ENCODE measurements at places on chromosomes 4 and X.

GRCh38 chr4:167234316-167234881 is at the start of gene SPOCK3:
TSS of gene SPOCK3 (minus strand) at chr4:167234494.
- DNase-seq: no peak

DNA sequence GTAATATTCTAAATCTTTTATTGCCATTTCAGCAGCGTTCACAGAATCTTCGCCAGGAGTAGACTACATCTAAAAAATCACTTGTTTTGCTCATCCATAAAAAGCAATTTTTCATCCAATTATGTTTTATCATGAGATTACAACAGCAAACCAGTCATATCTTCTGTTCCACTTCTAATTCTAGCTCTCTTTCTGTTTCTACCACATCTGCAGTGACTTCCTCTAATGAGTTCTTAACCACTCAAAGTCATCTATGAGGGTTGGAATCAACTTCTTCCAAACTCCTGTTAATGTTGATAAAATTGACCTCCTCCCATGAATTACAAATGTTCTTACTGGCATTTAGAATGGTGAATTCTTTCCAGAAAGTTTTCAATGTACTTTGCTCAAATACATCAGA is 174.4 kb upstream of the BRWD3 start:
- no peak for DNase-seq

GRCh38 chr4:149158817-149159216 is 656.8 kb downstream of the IQCM start:
- DNase-seq: no peak

GRCh38 chr4:13918991-13919441 is 291.5 kb upstream of the BOD1L1 start:
- no peak for DNase-seq

- DNase-seq: no peak
Measured at GRCh38 chr4:6283282-6283681, 13.6 kb downstream of the WFS1 start.

GRCh38 chrX:120718969-120719368 is 89.1 kb upstream of the C1GALT1C1 start:
- no peak for DNase-seq

DNA sequence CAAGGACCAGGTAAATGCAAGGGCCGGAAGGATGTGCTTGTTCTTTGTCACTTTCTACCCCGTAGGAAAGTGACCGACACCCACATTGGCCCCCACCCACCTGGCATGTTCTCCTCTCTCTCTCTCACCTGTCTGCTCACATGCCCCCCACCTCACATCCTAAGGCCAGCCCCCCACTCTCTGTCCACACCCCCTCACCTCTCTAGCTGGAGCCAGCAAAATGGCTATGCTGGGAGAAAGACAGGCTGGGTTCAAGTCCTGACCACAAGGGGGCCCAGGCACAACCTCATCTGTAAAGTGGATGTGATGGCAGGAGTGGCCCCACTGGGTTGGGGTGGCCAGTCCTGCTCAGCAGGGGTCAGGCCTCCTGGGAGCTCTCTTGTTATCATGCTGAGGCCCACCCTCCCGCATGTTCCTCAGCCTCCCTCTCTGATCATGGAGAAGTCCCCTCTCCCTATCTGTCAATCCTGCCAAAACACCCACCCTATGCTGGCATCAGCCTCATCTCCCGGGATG is 1.7 kb upstream of the PPP2R2C start:
- no peak for DNase-seq

DNA sequence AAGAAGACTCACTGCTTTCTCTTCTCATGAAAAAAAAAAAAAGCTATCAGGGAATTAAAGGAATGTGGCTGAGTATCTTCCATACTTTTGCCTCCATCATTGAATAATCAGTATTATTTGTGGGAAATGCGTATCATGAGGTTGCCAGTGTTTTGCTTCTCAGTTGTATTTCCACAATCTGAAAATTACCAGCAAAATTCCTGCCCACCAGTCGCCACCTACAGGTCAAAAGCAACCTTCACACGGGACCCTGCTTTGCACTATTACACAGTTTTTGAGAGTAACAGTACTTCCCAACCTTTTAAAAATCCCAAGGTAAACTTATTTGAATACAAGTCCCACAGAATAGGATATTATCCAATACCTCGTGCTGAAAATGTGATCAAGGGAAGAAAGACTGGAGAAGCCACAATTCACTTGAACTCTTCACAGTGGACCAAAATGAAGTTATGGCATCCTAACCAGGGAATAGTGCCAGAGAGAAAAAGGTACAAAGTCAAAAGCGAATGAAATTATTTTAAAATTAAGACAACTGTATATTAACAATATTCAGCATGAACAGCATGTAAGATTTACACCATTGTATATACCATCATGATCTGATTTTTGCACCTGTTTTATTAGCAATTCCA is 30.4 kb downstream of the PGRMC1 start:
- no peak for DNase-seq

- DNase-seq: no peak
Measured at GRCh38 chr4:113179091-113179490, 129.6 kb downstream of the ANK2 start.

DNA sequence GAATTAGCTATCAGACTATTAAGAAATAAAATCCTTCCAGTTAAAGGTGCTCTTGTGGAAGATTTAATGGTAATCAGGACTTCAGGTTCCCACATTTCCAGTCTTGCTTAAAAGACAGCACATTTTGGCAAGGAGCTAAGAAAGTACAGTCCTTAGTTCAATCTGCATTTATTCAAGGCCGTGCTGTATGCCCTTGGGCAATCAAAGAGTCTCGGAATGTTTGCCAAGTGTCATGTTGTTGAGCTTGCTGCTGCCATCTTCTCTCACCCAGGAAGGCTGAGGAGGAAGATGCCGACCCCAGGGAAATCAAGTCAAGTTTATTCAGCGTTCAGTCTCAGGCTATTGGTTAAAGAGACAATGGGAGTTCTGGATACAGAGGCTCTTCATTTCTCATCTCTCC is 388.1 kb upstream of the IGFBP7 start:
- no peak for DNase-seq

DNA sequence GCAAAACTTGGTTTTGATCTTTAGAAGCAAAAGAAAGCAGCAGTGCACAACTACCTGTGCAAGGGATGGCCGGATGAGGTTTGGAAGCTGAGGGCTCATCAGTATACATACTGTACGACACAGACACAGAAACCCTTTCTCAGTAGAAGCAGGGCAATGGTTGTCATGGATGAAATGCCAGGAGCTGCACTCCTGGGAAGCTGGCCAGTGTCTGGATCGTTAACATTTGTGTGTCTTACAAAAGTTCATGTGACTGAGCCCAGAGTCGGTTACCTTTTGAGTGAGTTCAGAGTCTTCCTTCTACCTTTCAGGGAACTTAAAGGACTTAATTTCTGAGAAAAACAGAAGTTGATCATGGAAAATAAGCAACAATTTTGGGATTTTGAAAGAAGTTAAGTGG is 230.3 kb downstream of the APBB2 start:
- DNase-seq: no peak

GRCh38 chr4:23324021-23324690 is 565.7 kb downstream of the PPARGC1A start:
- no peak for DNase-seq

DNA sequence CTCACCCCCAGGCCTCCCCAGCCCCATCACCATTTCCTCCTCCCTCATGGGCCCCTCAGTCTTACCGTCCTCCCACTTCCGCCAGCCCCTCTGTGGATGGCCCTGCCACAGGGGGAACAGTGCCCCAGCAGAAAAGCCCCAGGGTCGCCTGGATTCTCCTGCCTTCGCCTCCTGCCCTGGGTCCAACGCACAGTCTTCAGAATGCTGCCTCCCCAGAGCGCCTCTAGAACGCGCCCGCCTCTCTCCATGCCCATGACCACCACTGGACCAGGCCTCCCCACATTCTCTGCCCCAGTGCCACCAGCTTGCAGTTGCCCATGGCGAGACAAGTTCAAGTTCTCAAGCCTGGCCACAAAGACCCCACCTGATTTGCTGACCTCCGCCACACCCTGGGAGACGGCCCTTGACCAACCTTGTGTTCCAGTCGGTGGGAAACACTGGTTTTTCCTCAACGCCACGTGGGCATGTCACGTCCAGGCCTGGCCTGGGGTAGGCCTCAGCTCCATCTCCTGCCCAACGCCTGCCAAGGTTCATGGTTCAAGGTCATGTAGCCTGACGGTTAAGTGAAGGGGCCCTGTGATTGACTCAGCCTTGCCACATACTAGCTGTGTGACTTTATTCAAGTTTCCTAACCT is 634 bp upstream of the PLXNB3 start:
- no peak for DNase-seq
